ENCODE measurements at places on chromosomes 4 and X.

- DNase-seq = no peak
Observed at GRCh38 chrX:25762656-25763055, 375.5 kb upstream of the MAGEB18 start.

DNA sequence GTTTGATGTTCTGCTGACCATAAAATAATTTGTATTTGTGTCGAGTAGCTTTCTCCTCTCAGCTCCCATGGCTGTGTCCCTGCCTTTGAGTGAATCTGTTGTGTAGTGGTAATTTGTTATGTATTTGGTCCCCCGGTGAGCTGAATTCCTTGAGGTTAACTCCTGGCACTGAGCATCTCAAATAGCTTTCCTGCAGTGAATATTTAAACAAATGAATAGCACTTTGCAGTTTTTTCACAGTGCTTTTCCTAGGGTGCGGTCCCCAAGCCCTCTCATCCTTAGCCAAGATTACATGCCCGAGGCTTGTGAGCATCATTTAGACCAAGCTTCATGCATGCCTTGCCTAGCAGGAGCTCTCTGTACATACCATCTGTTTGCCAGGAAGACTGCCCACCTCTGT, 74.2 kb downstream of the CLDN34 start:
- no peak for DNase-seq

- DNase-seq = no peak
Observed at GRCh38 chr4:26321373-26322221, 783 bp downstream of the RBPJ start.

GRCh38 chr4:24805067-24805466, 9.7 kb downstream of the SOD3 start:
- no peak for DNase-seq

DNA sequence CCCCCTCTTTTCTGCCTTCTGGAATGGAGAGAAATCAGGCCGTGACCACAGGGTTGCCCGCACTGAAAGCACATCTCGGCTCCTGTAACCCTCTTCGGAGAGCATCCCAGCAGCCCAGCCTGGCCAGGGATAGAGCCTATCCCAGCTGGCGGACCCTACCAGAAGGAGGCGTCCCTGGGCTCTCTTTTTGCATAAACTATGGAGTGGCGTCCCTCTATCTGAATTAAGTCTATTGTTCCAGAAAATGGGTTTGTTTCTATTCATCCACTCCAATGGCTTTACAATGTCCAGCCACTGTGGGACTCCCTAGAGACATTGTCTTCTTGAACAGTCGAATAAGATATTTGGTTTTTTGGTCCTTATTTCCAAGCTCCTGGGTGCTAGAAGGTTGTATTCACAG, 689 bp upstream of the NHSL2 start:
- no peak for DNase-seq

- no peak for DNase-seq
Observed at GRCh38 chr4:115851918-115852766, 738.7 kb upstream of the NDST4 start.

GRCh38 chrX:131277543-131278136, 11.5 kb downstream of the IGSF1 start:
- no peak for DNase-seq

Data from mesenteric fat pad (tissue), 1 donor.